ENCODE measurements at places on chromosomes 1 and 21.

DNA sequence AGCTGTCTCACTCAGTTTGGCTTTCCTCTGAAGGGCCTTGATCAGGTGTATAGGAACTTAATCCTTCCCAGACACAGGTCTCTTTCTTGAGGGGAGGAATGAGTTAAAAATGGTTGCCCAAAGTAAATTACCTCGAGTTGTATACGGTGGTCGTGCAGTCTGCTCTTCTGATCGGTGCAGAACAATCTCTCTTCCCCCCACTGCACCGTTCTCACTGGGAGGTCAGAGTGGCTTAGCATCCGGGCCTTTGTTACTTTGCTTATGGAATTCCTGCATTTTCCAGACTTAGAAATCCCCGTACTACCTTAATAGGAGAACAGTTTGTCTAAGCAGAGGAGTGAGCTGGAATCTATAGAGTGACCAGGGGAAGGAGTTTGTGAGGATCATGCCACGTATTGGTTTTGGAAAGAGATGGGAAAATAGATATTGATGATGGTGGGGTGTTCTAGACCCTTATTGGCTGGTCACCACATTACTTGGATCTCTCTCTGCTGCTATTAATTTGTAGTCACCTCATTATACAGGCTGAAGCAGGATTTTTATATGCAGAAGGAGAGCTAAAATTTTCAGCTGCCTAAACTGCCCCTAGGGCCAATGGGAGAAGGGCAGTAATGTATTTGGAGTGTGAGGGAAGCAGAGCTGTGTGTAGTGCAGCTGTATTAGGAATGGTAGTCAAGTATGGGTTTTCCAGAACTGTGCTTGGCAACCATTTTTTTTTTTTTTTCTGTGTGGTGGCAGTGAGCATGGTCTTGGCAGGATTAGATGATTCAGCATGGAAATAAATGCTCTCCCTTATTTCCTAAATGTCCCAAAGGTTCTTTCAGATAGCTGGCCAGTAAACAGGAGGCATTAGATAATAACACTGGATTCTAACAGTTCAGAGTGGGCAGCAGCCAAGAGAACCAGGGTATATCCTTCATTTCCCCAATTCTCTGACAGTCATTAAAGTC lies 81.5 kb downstream of the NDUFS5 start:
- DNase-seq = no peak
- H3K27me3 ChIP-seq = peaks cover 14% of the 10 kb centered on the region
- H3K4me3 ChIP-seq = no peak overlapping the region
- H3K36me3 ChIP-seq = peaks cover 2% of the 10 kb centered on the region
- no peak overlapping the region for H3K27ac ChIP-seq

- H3K4me1 ChIP-seq = no peaks in the 10 kb centered on the region
- no peak for DNase-seq
- no peak overlapping the region for H3K4me3 ChIP-seq
- H3K36me3 ChIP-seq = no peaks in the 10 kb centered on the region
- peaks cover 2% of the 10 kb centered on the region for H3K27me3 ChIP-seq
Observed at GRCh38 chr1:53145942-53146708, 3.7 kb upstream of the SLC1A7 start.

- H3K4me1 ChIP-seq = peaks cover 43% of the 10 kb centered on the region
- peaks cover 29% of the 10 kb centered on the region for H3K36me3 ChIP-seq
- no peak for DNase-seq
- H3K4me3 ChIP-seq = no peak overlapping the region
- H3K27me3 ChIP-seq = peaks cover 28% of the 10 kb centered on the region
Observed at GRCh38 chr21:31347435-31348032, 3.5 kb upstream of the TIAM1 start.

DNA sequence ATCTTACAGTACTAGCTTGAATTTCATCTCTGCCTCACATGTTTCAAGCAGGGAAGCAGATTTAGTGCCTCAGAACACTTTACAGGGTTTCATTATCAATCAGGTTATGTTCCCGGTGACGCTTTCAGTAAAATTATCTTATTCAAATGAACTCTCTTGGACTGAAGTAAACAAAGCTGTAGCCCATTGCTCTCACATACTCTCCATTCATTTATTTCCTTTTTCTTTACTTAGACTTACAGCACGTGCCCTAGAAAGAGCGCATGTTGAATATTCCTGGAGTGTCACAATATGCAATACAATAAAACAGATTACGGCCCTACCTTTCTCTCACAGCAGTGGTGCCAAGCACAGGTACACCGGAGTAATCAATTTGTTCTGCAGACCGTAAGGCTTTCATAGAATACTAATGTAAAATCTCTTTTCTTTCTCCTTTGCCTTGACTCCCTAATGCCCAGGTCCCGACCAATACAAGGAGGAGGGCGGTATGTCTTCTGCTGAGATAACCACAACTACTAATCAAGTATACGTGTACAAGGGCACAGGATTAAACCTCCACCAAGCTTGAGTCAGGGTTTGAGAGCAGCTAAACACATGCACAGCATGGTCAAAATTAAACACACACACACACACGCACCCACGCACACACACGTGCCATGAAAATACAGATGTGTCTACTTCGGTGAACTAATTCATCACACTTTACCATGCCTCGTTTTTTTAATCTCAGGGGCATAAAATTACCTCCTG lies 62.8 kb downstream of the NRIP1 start:
- H3K4me3 ChIP-seq = no peak overlapping the region
- H3K27me3 ChIP-seq = no peaks in the 10 kb centered on the region
- no peak overlapping the region for H3K27ac ChIP-seq
- no peaks in the 10 kb centered on the region for H3K36me3 ChIP-seq
- no peak for DNase-seq

DNA sequence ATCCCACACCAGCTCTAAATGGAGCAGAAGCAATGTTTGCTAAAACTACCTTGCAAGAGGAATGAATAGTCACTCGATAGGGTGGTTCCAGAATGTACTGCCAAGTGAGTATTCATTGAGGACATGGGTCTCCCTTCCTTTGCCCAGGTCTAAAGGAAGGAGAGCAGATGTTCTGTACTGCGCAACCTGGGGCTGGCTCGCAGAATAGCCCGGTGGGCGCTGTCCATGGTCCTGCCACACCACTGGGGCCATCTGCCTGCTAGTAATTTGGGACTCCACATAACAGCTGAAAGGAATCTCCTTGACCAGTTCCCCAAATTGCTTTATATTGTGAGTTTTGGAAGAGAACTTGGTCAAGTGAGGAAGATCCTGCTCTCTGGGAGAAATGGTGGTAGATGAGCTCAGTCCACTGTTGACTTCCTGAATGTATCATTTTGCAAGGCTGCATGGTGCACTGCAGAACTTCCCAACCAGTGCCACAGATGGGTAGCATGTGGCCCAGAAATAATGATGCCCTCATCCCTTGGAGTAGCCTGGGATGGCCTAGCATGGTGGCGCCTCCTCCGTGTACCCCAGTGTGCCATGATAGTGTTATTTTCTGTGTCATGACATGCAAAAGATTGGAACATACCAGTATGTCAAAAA lies 5.7 kb downstream of the SLC6A17 start:
- peak; percentile 64 for DNase-seq
- no peak overlapping the region for H3K27ac ChIP-seq
- no peaks in the 10 kb centered on the region for H3K4me1 ChIP-seq
- no peak overlapping the region for H3K4me3 ChIP-seq
- no peaks in the 10 kb centered on the region for H3K36me3 ChIP-seq

DNA sequence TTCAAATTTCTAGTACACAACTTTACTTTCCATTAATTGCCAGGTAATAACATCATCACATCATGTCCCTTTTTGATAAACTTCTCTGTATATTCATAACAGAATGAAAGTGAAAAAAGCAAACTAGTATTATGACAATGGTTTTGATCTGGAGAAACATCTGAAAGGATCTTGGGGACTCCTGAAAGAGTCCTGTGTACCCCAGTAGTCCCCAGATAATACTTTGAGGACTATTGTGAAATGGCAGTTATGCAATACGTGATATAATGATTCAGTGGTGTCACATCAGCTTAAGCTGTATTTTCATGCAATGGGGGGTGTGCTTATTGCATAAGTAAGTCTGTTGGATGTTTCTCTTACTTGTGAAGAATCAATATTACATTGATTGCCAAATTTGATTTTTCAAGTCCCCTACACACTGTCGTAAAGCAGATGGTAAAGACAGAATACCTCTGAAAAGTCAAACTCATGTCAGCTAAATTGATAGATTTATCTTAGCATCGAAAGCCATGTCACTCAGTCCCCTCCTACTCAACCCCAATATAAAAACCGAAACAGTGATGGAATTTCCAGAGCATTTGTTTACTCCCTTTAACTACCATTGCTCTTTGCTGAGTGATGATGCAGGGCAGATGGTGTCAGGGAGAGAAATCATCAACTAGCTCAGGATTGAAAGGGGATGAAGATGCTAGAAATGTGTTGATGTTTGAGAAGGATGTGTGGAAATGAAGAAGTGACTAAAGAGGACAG lies 146.7 kb upstream of the C1orf105 start:
- peaks cover 5% of the 10 kb centered on the region for H3K36me3 ChIP-seq
- DNase-seq = no peak
- peak overlapping the region; percentile 21 for H3K4me3 ChIP-seq
- H3K27ac ChIP-seq = peak overlapping the region; percentile 64

DNA sequence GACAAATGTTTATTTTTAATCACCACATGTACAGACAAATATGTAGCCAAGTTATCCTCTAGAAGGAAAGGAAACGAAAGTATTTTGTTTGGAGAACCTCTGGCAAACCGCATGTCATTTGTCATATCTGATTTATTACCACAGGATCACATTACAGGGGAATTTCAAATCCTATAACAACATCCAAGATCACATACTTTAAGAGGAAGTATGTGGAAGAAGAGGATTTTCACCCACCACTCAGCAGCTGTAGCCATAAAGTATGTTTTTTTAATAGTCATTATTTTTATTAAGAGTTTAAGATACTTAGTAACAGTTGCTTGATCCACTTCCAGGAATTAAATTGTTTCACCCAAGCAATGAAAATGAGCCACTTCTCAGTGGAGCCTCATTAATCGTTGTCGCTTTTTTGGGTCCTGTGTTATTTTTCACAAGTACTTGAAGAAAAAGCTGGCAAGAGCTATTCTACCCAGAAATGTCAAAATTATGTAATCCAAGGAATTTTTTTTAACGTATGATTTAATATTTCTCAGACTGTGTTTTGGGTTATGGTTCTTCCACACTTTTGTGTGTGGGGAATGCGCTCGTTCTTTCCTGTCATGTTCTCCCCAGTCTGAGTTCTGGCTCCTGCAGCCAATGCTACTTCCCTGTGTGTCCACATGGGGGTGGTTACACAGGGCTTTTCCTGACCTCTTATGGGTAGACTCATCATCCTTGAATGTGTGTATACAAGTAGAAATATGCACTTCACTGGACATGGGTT lies 6.9 kb downstream of the SERTAD4 start:
- H3K4me1 ChIP-seq = peaks cover 2% of the 10 kb centered on the region
- peaks cover 63% of the 10 kb centered on the region for H3K27me3 ChIP-seq
- DNase-seq = no peak
- H3K4me3 ChIP-seq = no peak overlapping the region
- H3K36me3 ChIP-seq = no peaks in the 10 kb centered on the region

GRCh38 chr1:64080941-64081562 lies 122.4 kb upstream of the UBE2U start:
- H3K4me1 ChIP-seq = no peaks in the 10 kb centered on the region
- no peak overlapping the region for H3K27ac ChIP-seq
- no peaks in the 10 kb centered on the region for H3K36me3 ChIP-seq
- DNase-seq = no peak

- no peak overlapping the region for H3K27ac ChIP-seq
- no peaks in the 10 kb centered on the region for H3K36me3 ChIP-seq
- H3K4me3 ChIP-seq = no peak overlapping the region
- no peak for DNase-seq
Observed at GRCh38 chr21:46128933-46129571, 26.3 kb downstream of the FTCD start.

GRCh38 chr1:217734973-217735372 lies 103.8 kb downstream of the SPATA17 start:
- H3K27ac ChIP-seq = no peak overlapping the region
- no peaks in the 10 kb centered on the region for H3K27me3 ChIP-seq
- no peaks in the 10 kb centered on the region for H3K36me3 ChIP-seq
- H3K4me3 ChIP-seq = no peak overlapping the region

GRCh38 chr1:101044259-101044658 lies 18.7 kb upstream of the DPH5 start:
- H3K27ac ChIP-seq = no peak overlapping the region
- H3K27me3 ChIP-seq = no peaks in the 10 kb centered on the region
- no peaks in the 10 kb centered on the region for H3K4me1 ChIP-seq
- no peak overlapping the region for H3K4me3 ChIP-seq

GRCh38 chr1:93200086-93200620 lies 19.6 kb downstream of the CCDC18 start:
- no peak for DNase-seq
- peaks cover 37% of the 10 kb centered on the region for H3K36me3 ChIP-seq
- no peak overlapping the region for H3K27ac ChIP-seq
- peaks cover 5% of the 10 kb centered on the region for H3K4me1 ChIP-seq
- H3K4me3 ChIP-seq = no peak overlapping the region

DNA sequence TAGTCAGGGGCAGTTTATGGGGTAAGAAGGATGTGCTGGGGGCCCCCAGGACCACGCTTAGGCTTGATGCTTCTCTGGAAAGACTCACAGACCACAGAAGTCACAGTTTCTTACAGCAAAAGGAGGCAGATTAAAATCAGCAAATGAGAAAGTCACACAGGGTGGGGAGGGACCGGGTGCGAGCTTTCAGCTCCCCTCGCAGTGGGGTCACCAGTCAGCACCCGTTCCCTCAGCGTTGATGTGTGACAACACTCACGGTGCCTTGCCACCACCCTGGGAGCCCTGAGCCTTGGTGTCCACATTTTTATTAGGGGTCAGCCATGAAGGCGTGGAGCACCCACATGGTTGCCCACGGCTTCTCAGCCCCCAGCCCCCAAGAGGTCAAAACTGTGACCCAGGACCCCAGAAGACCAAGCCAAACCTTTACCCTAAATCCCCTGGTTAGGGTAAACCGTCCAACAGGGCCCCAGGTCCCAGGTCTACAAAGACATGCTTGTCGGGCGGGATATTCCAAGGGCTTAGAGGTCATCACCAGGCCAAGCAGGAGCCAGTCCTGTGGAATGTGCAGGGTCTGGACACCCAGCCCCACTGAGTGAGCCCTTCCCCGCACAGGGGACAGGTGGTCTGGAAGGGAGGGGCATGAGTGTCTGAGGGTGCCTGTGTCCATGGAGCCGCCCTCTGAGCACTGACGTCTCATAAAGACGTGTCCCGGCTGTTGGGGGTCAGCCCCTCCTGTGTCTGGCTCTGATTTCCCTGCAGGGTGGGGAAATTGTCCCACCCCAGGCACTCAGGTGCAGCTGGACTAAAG lies 64.5 kb upstream of the ABCG1 start:
- no peak for DNase-seq
- no peaks in the 10 kb centered on the region for H3K4me1 ChIP-seq
- H3K27ac ChIP-seq = peak overlapping the region; percentile 24
- no peak overlapping the region for H3K4me3 ChIP-seq
- peaks cover 9% of the 10 kb centered on the region for H3K27me3 ChIP-seq
